ENCODE measurements at places on chromosomes 5 and 9. TPM values are rescaled to one million over a fixed set of nuclear protein-coding genes. Genes with fewer than 3 reads are reported as not detected.

ITGA2 gene
- total RNA-seq: 20.3 TPM

ADAMTS6 gene
- 1.4 TPM for total RNA-seq

ENC1 gene
- 14.6 TPM for total RNA-seq

AK1 gene
- total RNA-seq: 66.7 TPM

AFAP1L1 gene
- total RNA-seq: 1.9 TPM

SH3RF2 gene
- total RNA-seq: 61.5 TPM

B4GALT7 gene
- total RNA-seq: 21.5 TPM

FAM240B gene
- total RNA-seq: not detected

FCN2 gene
- total RNA-seq: not detected

RANBP3L gene
- 0.29 TPM for total RNA-seq

DNA sequence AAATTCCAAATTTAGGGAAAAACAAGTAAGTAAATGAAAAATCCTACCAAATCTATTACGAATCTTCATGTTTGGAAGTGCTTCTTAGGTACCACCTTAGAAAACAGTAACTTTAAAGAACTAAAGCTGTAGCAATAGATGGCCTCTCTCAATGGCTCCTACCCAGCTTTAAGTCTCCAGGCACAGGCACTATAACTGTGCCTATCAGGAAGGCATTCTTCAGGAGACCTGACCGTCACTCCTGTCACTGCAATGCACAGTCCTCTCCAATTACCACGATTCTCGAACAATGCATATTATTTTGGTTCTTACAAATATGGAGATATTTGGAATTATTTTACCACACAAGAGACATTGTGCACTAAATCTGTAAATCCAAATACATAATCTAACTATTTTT lies 12.9 kb downstream of the NFIB start:
- no peak for DNase-seq

DNA sequence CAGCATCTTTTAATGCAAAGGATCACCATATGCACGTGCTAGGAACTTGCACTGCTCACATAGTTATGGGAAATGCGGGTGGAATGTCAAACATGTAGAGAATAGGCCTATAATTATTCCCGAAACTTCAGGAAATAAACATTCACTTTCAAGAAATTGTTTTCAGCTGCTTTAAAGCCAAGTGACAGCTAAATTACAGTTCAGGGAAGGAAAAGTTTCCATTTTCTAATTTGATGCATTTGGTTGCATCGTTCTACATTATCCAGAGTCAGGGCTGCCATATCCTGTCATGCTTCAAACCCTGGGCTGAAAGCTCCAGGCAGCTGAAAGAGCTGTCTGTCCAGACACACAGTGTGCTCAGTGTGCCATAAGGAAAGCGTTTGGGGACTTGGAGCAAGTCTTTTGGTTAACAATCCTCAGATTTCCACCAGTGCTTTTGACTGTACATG lies 518.1 kb downstream of the CSNK1G3 start:
- no peak for DNase-seq

GRCh38 chr5:127136908-127137307 lies 63.6 kb upstream of the C5orf63 start:
- no peak for DNase-seq

- DNase-seq: no peak
Measured at GRCh38 chr5:40410231-40410861, 269.4 kb upstream of the PTGER4 start.

DNA sequence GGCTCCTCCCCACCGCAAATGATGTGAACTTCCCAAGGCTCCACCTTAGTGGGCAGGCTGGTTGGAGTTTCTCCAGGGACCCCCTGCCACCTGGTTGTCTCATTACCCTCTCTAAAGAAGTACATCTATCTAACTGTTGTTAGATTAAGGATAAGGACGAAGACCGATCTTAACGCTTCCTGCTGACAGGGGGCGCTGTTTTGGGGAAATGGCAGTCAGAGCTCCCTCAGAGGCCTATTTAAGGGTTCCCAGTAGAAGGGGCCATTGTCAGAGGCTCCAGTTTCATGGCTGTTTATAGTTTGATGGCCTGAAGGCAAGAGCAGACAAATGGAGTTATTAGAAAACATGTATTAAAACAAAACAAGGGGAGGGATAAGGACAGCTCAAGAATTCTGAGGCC lies 100.1 kb downstream of the SPEF2 start:
- DNase-seq: no peak

DNA sequence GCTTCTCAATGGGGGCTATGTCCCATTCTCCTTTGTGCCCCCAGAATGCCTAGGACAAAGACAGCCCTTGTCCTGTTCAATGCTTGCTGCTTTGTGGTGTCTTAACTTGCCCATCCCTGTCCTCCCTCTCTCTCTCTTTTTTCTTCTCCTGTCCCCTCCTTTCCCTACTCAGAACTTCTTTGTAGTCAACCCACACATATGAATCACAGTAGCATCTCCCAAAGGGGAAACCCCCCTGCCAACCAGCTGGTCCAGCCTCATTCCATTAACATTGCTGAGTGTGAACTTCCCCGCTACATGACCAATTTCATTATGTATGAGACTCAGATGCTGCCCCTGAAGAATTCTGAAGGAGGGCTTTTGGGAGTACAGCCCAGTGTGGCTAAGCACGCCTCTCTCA lies 408.3 kb downstream of the ENC1 start:
- no peak for DNase-seq

GRCh38 chr5:56481428-56482357 lies 248.6 kb upstream of the ANKRD55 start:
- DNase-seq: no peak

DNA sequence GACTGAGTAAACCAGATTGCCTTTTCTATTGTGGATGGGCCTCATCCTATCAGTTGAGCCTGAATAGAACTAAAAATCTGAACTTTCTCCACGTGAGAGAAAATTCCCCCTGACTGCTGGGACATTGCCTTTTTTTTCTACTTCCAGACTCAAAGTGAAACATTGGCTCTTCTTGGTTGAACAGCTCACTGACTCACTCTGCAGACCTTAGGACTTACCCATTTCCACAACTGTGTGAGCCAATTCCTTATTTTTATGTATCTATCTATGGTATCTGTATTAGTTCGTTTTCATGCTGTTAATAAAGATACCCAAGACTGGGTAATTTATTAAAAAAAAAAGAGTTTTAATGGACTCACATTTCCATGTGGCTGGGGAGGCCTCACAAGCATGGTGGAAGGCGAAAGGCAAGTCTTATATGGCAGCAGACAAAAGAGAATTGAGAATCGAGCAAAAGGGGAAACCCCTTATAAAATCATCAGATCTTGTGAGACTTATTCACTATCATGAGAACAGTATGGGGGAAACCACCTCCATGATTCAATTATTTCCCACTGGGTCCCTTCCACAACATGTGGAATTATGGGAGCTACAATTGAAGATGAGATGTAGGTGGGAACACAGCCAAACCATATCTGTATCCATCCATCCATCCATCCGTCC lies 306.7 kb upstream of the SLC24A2 start:
- no peak for DNase-seq

- no peak for DNase-seq
Measured at GRCh38 chr9:7121664-7122063, 363.9 kb downstream of the KDM4C start.

- DNase-seq: no peak
Measured at GRCh38 chr5:9654886-9655285, 24.7 kb upstream of the TAS2R1 start.

GRCh38 chr5:38651806-38652205 lies 95.4 kb upstream of the LIFR start:
- DNase-seq: no peak

DNA sequence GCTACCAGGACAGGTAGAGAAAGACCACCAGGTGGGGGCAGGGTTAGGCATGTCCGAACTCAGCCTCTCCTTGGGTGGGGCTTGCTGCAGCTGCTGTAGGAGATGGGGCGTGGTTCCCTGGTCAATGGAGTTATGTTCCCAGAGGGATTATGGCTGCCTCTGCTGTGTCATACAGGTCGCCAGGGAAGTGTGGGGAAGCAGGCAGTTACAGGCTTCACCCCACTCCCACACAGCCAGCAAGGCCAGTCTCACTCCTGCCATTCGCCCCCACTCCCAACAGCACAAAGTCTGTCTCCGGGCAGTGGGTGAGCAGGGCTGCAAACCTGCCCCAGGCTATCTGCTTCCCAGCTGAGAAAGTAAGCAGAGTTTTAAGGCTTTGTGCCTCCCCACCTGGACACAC lies 20.0 kb upstream of the CEP72 start:
- DNase-seq: no peak

DNA sequence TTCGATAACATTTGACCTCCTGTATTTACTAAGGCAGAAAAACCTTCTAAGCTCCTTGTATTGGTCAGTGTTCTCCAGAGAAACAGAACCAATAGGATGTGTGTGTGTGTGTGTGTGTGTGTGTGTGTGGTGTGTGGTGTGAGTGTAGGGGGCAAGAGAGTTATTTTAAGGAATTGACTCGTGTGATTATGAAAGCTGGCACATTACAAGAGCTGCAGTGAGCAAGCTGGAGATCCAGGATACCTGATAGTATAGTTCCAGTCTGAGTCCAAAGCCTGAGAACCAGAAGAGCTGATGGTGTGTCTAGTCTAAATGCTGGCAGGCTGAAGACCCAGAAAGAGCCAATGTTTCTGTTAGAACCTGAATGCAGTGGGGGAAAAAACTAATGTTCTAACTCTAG lies 21.2 kb upstream of the PIK3R1 start:
- DNase-seq: no peak

- no peak for DNase-seq
Measured at GRCh38 chr5:154587123-154588026, 109.3 kb upstream of the HAND1 start.

- DNase-seq: no peak
Measured at GRCh38 chr5:124044613-124045012, 532.6 kb downstream of the CSNK1G3 start.

GRCh38 chr9:70340572-70340971 lies 73.9 kb downstream of the KLF9 start:
- no peak for DNase-seq

DNA sequence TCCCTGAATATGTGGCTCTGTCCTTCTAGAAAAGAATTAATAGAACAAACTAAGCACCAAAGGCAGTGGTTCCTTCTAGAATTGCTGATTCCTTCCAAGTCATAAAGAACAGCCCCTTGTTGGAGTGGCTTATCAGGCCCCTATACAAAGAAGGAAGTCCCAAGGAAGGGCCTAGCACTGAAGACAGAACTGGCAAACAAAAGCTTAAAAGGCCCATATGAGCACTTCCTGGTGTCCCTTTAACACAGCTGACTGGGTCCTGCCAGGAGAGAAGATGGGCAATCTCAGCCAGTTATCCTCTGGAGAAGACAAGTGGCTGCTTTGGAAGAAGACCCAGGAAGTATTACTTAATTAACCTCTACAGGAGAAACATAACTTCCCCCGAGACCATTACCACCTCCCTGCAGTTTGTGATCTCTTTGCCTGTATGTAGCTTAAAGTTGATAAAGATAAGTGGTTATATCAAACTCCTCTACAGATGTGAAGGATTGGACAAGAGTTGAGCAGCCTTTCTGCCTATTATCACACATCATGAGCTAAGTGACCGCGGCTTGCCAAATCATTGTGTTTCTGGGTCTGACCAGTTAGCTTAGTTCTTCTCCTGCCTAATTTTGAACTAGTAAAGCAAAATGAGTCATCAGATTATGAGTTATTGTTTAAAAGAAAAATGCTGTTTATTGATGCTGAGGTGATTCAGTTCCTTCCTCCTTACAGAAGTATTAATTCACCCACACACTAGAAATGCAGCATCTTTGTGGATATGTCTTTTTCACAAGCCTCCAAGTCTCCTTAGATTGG lies 13.3 kb upstream of the STING1 start:
- DNase-seq: no peak
